Iris pigment epithelial cell (primary cell): ENCODE measurements at places on chromosomes 16 and 17.

- peak; percentile 22 for DNase-seq
Measured at GRCh38 chr16:81261049-81261648, 22.7 kb downstream of the BCO1 start.

DNA sequence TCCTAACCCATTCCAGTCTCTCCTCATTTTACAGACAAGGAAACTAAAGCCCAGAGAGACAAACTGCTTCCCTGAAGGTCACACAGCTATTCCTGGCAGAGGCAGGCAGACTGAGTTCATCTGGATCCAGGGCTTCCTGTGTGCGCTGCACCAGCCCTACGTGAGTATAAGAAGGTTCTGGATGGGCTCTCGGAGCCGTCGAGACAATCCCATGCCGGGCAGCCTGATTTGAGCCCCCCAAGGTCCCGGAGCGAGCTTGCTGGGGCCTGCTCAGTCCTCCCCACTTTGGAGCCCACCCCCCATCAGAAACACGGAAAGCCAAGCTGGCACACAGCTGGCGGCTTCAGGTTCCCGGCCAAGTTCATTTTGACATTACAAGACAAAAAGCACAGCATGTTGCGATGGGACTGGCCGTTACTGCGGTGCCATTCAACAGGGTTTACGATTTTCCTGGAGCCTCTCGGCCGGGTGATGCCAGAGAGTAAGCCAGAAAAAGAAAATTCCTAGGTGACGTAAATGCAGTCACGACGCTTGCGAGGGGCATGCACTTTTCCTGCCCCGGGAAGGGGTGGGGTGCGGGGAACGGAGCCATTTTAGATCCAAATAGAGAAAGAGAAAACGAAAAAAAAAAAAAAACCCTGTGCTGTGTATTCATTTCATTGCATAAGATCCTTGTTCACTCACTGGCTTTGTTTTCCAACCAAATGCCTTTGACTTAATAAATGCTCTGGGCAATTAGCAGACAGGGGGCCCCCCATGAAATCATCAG is 167.1 kb upstream of the FOXF1 start:
- DNase-seq = peak; percentile 76

DNA sequence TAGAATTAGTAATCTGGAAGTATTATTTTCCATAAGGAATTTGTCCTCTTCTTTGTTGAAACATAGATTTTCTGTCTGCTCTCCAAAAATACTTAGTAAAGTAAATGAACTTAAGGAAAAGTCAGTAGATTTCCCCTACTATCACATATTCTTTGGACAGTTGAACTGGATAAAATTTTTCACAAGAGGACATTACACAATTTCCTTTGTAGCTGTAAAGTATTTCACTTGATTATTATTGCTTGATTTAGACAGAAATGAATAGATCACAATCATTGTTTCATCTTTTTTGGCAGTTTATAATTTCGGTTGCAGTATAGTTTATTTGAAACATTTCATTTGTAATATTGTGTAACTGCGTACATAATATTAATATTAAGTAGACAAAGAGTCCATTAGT is 12.5 kb downstream of the CYB5B start:
- no peak for DNase-seq

DNA sequence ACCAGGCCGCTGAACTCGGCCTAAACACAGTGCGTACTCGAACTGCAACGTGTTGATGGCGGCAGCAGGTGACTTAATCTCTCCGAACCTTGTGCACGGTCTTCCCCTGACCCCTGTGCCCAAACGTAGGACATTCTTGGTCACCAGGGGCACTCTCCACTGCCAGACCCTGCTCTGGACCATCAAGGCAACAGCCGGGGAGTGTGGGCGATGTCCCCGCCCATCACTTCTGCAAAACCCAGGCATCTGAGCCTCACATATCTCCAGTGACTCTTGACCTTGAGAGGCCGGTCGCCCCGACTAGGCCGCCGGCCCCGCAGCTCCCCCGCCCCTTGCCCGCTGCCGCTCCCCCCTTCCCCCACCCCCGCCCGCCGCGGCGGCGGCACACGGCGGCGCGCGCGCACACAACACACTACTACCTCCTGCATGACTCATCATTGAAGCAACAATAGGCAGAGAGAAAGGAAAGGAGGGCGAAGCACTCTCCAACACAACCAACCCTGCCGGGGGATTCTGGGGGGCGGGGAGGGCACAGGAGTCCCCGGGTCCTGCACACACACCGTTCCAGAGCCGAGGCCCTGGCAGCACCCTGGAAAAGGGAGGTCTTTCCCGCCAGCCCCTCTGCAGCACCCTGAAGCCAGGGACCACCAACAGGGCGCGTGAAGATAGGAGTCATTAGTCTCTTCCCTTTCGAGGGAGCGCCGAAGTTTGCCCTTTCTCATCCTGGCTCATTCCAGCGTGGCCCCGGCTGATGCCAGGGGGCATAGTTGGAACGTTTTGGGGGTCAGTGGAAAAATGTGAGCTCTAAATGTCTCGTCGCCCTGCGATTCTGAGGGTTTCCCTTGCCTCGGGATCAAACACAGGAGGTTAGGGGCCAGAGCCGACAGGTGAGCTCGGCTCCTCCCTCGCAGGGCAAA is 1.9 kb downstream of the MNT start:
- DNase-seq = peak; percentile 79

- DNase-seq = peak; percentile 7
Measured at GRCh38 chr16:58551496-58551895, 36.2 kb downstream of the SETD6 start.

DNA sequence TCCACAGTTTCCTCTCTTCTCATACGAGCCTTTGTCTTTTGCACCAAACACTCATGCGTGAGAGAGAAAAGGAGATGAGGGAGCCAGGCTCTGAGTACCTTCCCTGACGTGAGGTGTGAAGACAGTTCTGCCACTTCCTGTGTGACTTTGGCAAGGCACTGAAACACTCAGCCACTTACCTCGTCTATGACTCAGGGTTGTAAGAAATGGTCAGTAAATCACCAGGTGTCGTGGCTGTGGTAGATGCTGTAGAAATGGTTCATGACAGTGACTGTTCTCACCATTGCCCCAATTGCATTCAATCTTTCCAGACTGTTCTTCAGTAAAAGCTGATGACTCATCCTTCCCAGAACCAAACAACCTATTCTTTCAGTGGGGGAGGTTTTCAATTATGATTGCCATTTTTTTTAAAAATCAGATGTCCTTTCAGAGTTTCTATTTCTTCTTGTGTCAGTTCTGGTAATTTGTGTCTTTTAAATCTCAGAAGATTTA is 49.2 kb upstream of the CBFA2T3 start:
- DNase-seq = peak; percentile 9

DNA sequence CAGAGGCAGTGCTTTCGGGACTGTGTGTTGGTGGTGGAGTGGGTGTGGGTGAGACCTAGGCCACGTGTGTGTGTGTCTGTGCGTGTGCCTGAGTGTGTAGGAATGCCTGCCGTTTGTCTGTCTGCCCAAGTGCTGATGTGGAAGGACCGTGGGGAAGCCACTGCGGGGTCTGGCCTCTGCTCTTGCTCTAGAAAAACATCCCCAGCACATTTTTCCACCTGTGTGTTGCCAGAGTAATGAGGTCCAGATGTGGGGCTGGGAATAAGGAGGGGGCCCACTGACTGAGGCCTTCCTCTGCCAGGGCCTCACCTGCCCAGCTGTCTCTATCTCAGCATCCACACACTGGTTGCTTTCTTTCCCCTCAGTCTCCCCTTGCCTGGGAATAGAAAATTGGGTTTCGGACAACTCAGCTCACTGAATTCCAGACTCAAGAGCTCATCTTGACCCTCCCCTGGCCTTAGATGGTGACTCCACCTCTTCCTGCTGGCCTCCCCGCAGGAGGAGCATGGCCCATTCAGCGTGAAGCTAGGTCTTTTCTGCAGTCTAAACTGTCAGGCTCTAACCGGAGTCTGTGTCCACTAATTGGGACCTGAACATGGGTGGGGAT is 7.6 kb downstream of the SGCA start:
- peak; percentile 93 for DNase-seq
